ENCODE measurements at places on chromosomes 6 and 20.

GRCh38 chr6:33911488-33911887, 107.7 kb upstream of the MLN start:
- no peak for DNase-seq

DNA sequence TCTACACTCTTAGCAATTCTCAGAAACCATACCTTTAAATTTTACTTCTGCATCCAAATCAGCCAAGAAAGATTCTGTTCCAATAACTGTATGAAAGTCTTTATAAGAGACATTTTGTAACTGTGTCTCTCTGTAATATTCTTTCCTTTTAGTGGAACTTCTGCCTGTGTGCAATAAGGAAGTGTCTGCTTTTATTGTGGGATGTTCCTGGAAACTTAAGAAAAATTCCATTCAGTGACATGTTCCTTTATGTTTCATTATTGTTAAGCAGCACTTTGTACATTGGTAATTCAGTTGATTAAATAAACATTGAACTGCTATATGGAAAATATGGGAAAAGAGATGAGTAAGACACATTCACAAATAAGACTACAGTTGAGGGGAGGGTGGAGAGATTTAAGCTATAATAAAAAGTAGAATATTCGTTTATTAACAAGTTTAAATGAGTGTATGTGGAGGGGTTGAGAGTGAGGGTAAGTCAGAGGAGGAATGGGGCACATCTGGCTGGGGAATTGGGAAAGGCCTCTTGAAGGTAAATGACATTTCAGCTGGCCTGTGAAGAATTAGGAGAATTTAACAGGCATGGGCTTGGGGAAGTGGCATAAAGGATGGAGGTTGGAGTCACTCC, 11.9 kb downstream of the NUS1 start:
- peak; percentile 86 for DNase-seq

GRCh38 chr6:132132422-132132821, 181.2 kb upstream of the CCN2 start:
- no peak for DNase-seq

DNA sequence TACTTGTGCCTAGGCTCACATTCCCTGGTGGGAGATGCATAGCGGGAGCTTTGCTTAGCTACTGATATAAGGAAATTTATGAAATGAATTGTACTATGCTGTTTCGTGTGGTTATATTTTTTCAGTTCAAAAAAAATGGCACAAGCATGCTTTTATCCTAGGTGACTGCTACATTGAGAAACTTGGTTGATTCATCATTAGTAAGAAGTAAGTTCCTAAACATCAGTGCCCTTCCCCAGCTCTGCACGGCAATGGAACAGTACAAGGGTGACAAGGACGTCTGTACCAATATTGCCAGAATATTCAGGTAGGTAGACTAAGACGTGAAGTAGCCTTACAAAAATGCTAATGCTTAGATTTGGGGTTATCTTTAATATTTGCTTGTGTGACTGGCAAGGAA, 79.7 kb downstream of the ARMC2 start:
- DNase-seq, result no peak

DNA sequence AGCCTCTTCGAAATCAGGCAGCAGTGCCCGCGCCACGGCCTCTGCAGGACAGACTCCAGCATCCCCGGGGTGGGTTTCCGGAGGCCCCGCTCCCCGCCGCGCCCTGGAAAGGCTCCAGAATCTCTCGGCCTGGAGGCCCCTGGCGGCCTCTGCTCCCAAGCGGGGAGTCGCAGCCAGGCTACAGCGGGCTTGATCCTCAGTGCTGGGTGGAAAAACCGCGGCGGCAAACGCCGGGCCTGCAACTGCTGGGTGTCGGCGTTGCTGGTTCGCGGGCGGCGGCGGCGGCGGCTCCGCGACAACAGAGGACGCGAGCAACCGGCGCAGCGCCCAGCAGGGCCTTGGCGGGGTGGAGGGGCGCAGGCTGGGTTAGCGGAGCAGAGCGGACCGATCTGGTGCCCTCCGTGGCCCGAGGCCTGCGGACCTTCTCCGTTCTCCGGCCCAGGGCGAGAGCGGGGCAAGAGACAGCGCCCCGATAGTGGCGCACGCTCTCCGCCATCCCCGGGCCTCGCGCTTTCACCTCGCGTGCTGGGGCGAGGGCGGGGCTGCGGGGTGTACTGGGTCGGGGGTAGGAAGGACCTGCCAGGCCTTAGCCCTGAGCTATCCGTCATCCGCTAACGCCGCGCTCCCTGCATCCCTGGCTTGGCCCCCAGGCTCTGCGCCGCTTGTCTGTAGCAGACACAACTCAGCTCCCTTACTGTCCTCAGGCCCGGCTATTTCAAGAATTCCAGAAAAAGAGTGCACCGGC, 3.4 kb upstream of the ZNF292 start:
- peak; percentile 68 for DNase-seq

- no peak for DNase-seq
These were observed 14.4 kb downstream of the NEDD9 start for GRCh38 chr6:11218102-11218442.

DNA sequence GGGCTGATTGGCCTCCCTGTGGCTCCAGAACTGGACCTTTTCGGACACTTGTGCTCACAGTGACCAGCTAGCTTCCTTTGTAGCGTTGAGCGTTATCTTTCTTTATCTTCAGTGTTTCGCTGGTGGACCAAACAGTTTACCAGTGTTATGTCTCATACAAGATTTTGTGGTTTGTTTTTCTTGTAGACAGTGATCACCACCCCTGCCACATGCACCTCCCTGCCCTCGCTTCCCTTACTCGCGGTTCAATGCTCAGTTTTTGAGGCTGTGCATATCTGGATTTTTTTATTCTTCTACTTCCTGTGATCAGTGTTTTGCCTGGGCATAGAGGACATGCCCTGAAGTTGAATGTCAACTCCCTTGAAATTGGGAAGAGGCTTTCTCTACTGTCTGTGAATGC, 16.4 kb downstream of the MYT1 start:
- no peak for DNase-seq

DNA sequence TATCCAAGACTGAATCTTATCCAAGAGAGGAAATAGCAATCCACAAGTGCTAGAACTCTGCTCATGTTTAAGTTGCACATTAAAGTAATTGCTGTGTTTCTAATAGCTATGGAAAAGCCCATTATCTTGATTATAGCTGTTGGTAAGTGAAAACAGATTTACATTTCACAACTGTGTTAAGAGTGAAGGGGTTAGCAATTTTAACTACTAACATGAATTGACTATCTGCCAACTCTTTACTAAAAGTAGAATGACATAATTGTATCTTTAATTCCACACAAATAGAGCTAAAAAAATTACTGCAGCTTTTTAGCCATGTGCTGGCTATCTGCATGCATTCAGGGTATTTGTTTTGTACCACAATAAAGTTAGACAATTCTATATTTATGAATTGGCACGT, 277.9 kb upstream of the IRAK1BP1 start:
- DNase-seq, result no peak

DNA sequence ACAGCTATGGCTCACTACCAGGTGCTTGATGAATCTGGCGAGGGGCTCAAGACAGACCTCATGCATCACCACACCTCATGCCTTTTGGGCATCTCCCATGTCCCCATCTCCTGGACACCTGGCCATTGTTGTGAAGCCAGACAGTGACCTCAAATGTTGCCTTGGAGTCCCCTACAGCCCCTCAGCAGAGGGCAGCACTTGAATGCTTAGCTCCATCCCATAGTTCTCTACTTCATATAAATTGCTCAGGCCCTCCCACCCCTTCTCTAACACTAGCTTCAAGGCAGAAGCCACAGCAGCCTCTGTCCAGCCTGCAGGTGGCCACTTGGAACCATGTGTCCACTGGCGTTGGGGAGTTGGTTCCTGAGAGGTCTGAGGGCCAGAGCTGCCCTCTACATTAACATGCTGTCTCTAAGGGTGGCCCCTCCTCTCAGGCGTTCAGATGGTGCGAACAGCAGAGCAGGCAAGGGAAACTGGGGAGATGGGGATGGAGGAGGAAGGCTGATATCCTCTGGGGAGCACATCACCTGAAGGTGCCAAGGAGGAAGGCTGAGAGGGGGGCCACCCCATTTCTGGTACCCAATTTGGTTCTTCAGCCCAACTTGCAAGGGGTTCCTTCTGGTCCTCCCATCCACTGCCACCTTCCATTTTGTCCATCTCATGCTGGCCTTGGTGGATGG, 31.3 kb downstream of the MOCS1 start:
- no peak for DNase-seq

- DNase-seq, result no peak
These were observed 63.7 kb upstream of the GMDS start for GRCh38 chr6:2309122-2309521.

GRCh38 chr6:139931747-139932146, 557.3 kb upstream of the CITED2 start:
- no peak for DNase-seq

Data from suppressor macrophage treated with lipopolysaccharide for 1 hour (primary cell).